Aortic smooth muscle cell (primary cell): ENCODE measurements at places on chromosomes 12 and 14. TPM values are rescaled to one million over a fixed set of nuclear protein-coding genes. Genes with fewer than 3 reads are reported as not detected.

Gene COQ6
- 16.6 and 21.0 TPM in 2 replicates for total RNA-seq

Gene P2RX7
- total RNA-seq: 1.3 and 2.2 TPM in 2 replicates

Gene MCRS1
- 42.0 and 53.6 TPM in 2 replicates for total RNA-seq

Gene VDR
- 3.6 and 6.1 TPM in 2 replicates for total RNA-seq
